ENCODE measurements at places on chromosomes 6 and 20.

- no peak for DNase-seq
Measured at GRCh38 chr20:2694519-2694918, 1.9 kb downstream of the EBF4 start.

DNA sequence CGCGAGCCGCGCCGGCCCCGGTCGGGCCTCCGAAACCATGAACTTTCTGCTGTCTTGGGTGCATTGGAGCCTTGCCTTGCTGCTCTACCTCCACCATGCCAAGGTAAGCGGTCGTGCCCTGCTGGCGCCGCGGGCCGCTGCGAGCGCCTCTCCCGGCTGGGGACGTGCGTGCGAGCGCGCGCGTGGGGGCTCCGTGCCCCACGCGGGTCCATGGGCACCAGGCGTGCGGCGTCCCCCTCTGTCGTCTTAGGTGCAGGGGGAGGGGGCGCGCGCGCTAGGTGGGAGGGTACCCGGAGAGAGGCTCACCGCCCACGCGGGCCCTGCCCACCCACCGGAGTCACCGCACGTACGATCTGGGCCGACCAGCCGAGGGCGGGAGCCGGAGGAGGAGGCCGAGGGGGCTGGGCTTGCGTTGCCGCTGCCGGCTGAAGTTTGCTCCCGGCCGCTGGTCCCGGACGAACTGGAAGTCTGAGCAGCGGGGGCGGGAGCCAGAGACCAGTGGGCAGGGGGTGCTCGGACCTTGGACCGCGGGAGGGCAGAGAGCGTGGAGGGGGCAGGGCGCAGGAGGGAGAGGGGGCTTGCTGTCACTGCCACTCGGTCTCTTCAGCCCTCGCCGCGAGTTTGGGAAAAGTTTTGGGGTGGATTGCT is 1.3 kb downstream of the VEGFA start:
- peak; percentile 82 for DNase-seq

GRCh38 chr20:7744411-7744810 is 195.8 kb downstream of the HAO1 start:
- DNase-seq, result no peak

DNA sequence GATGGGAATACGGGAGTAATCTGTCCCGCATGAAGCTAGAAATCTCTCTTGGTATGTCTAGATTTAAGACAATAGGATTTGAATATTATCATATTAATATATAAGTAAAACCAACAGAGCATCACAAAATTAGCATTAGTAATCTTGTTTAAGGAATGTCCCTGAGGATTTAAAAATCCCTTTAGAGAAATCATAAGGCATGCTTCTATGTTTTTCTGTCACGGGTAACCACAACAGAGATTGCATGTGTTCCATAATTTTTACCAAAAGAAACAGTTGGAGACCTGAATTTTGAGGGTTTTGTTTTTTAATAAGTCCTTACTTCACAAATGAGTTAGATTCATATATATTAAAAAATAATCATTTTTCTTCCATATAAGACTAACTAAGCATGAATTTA is 146.8 kb downstream of the GJA1 start:
- no peak for DNase-seq

- no peak for DNase-seq
Measured at GRCh38 chr20:44955270-44955669, 4.9 kb downstream of the TOMM34 start.

DNA sequence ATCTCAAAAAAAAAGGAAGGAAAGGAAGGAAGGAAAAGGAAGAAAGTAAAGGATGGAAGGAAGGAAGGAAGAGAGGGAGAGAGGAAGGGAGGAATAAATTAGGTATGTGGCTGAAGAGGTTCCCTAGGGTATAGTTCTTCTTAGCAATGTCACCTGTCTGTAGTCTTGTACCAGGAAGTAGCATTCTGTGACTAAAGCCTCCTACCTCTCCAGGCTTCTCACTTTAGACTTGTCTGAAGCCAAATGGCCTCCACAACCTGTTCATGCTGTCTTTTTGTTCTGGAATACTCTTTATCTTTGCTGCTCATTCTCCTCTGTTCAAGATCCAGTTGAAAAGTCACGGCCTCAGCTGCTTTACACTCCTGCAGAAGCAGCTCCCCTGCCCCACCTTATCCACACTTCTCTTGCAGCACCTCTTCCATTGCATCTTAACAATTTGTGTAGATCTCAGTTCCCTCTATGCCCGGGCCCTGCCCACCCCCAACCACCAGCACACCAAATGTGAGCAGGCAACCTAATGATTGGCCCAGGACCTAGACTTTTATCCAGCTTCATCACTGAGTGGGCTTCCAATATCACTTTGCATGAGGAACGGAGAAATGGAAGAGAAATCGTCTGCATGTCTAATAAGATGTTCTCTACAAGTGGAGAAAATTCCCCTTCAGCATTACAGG is 19.1 kb downstream of the GCNT2 start:
- no peak for DNase-seq

GRCh38 chr20:63814891-63815614 is 16.0 kb downstream of the ZBTB46 start:
- DNase-seq, result no peak

DNA sequence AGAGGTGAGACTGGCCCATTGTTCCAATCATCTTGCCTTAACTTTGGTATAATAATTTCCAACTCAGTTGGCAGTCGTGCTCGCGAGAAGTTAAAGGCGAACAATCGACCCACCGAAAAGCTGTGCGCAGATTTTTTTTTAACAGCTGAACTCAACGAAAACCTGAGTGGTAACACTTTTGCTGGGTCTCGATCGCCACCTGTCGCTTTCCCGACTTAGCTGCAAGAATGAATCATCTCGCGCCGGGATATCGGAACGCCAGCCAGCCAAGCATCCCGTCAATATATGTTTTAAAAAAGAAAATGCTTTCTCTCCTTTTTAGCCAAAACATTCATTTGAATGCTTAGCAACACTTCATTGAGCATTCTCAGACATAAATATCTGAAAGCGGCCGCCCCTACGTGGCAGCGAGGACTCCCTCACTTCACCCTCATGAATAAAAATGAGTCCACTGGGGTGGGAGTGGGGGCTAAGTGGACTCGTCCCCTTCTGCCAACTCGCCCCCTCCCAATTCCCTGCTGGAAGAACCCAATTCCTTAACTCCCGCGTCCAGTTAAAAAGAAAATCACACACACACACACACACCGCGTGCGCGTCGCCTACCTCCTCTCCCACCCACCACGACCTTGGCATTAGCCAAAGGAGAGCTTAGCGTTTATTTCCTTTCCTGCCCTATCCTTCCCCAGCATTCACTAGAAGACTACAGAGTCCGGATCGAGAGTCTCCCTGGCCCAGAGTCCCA is 1.5 kb downstream of the COL12A1 start:
- DNase-seq, result peak; percentile 67

DNA sequence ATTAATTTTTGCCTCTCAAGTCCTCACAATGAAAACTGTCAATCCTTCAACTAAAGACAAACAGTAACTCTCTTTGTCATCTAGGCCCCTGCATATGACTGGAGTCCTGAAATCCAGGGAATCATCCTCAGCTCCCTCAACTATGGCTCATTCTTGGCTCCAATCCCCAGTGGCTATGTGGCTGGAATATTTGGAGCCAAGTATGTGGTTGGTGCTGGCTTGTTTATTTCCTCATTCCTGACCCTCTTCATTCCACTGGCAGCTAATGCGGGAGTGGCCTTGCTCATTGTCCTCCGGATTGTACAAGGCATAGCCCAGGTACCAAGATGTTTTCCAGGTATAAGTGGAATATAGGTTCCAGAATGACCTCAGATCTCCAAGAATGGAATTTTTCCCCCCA is 15.4 kb downstream of the SLC17A4 start:
- DNase-seq, result no peak

- no peak for DNase-seq
Measured at GRCh38 chr20:20562507-20562906, 149.9 kb downstream of the RALGAPA2 start.

- DNase-seq, result peak; percentile 91
Measured at GRCh38 chr6:29926413-29927274, 15.7 kb upstream of the HLA-A start.

DNA sequence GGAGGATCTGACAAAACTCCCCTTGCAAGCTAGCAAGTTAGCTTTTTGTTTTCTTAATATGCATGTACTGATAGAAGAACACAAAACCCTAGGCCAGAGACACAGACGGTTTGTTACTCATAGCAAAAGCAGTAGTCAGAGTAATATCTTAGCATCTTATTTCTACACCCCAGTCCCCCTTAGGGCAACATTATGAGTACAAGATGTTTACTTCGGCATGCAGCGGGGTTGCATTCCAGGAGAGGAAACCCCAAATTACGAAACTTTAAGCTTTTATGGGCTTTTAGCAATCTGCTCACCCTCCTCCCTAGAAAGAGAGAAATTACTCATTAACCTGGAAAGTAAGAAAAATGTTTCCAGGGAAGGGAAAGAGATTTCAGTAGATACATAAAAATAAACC is 1286.9 kb downstream of the EPHA7 start:
- DNase-seq, result no peak

- no peak for DNase-seq
Measured at GRCh38 chr6:24838081-24838480, 39.4 kb upstream of the ARMH2 start.

DNA sequence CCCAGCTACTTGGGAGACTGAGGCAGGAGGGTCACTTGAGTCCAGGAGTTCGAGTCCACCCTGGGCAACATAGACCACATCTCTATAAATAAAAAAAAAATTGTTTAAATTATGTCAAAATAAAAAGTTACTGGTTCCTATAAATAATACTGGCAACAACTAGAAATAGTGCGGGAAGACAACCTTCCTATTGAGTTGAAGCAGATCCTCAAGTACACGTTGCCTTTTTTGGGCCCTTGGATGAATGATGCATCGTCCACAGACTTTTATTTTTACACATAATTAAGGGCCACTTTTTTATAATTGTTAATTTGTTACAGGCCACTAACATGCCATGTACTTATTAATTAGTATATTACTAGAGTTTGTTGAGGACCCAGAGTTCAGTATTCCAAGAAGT is 31.1 kb downstream of the KIZ start:
- DNase-seq, result no peak

All from activated CD8-positive, alpha-beta T cell treated with anti-CD3 and anti-CD28 coated beads for 36 hours (primary cell).